ENCODE measurements at places on chromosomes 1 and 21. TPM values are rescaled to one million over a fixed set of nuclear protein-coding genes. Genes with fewer than 3 reads are reported as not detected.

Gene CYP4A11
- 0.32 TPM for total RNA-seq

Gene ANGPTL3
- 0.32 TPM for total RNA-seq

- DNase-seq, result no peak
Observed at GRCh38 chr21:35223480-35224156, 174.5 kb upstream of the RUNX1 start.

Gene CCDC185
- not detected for total RNA-seq

DNA sequence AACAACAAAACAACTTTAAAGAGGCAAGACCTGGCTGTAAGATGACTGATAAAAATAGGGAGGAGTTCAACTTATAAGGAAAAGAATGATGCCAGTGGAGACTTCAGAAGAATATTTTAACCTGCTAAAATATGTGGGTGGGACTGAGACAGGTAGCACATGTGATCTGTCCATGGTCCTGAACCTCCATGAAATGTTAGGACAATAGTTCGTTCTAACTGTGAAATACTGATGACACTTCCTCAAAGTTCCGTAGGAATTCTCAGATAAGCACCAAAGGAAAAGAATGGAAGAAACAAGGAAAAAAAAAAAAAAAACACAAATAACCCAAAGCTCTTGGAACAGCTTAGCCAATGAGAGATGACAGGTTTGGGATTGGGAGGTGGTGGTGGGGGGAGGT, 44.7 kb downstream of the CDC42BPA start:
- no peak for DNase-seq

GRCh38 chr21:45887120-45887611, 94.4 kb upstream of the COL6A1 start:
- no peak for DNase-seq

All from suprapubic skin (tissue), 4 donors.